SK-MEL-5 (cell line): ENCODE measurements at places on chromosomes 1 and 21. TPM values are rescaled to one million over a fixed set of nuclear protein-coding genes. Genes with fewer than 3 reads are reported as not detected.

GRCh38 chr1:54070171-54070837 lies 16.9 kb downstream of the TCEANC2 start:
- DNase-seq: peak; percentile 72

DNA sequence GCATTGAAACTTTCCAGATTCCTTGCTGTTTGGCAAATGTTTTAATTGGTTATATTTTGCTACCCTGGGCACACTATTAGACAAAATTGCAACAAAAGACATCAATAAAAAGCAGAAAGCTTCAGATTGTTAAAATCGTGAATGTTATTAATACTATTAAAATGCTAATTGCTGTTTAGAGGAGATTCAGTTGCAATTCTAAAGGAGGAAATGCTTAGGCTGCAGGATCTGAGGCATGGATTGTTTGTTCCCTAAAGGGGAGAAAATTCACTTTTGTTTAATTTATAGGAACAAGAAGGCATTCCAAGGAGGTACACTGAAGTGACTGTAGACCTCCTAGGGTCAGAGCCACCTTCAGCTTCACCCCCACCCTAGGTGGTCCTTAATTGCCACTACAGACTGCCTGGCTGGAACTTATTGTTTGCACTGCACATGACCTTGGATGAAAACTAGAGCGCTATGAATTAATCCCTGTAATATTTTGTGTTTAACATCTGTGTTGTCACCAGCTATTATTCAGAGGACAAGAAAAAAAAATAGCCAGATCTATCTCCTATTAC lies 1266.9 kb upstream of the ADGRL2 start:
- DNase-seq: no peak

GPR37L1 gene
- total RNA-seq: not detected in 2 replicates

- peak; percentile 79 for DNase-seq
Observed at GRCh38 chr1:110060034-110060661, 10.3 kb downstream of the ALX3 start.

DNA sequence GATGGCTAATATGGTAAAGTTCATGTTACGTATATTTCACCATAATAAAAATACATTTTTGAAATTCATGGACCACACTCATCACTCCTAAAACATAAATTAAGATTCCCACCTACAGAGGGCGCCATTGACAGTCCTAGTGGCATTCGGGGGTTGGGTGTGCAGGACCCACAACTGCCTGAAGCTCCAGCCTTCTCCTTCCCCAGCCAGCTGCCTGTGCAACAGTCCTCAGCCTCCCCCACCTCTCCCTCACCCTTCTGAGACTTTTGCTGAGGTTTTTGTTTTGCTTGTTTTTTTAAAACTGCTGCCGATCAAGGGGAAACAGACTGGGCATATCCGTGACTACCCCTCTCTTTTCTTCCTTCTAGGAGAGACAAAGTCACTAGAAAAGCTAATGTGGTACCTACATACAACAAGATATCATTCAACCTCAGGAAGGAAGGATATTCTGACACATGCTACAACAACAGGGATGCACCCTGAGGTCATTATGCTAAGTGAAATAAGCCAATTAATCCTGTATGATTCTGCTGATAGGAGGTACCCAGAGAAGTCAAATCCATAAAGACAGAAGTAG lies 9.2 kb upstream of the EVA1C start:
- DNase-seq: peak; percentile 81

DNA sequence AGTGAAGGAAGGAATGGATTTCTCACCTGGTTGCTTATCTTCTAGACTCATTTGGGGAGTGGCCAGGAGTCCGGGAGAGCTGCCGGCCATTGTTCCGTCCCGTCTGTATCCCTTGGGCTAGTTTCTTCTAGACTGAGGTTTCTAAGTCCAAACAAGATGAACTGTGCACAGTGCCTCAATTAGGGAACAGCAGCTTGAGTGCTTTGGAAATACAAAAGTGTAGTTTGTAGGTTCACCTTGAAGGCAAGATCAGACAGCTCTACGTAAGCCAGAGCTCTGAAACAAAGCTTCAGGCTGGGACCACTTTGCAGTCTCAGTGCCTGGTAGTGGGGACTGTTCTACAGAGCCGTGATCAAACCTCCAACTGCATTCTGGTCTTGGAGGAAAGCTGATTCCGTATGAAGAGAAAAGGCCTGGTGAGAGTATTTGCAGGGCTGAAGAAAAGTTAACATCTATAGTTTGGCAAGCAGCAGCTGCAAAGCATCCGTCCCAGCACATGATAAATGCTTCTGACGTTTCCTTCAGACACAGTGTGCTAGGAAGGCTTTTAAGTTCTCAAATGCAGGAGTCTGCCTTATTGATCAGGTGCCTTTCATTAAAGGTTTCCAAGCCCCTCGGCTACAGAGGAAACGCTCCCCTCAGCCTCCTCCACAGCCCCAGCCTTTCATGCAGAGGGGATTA lies 432.8 kb downstream of the KIF26B start:
- no peak for DNase-seq

- DNase-seq: peak; percentile 39
Observed at GRCh38 chr1:182889997-182890396, 50.9 kb downstream of the DHX9 start.

CRNN gene
- not detected in 2 replicates for total RNA-seq

DNA sequence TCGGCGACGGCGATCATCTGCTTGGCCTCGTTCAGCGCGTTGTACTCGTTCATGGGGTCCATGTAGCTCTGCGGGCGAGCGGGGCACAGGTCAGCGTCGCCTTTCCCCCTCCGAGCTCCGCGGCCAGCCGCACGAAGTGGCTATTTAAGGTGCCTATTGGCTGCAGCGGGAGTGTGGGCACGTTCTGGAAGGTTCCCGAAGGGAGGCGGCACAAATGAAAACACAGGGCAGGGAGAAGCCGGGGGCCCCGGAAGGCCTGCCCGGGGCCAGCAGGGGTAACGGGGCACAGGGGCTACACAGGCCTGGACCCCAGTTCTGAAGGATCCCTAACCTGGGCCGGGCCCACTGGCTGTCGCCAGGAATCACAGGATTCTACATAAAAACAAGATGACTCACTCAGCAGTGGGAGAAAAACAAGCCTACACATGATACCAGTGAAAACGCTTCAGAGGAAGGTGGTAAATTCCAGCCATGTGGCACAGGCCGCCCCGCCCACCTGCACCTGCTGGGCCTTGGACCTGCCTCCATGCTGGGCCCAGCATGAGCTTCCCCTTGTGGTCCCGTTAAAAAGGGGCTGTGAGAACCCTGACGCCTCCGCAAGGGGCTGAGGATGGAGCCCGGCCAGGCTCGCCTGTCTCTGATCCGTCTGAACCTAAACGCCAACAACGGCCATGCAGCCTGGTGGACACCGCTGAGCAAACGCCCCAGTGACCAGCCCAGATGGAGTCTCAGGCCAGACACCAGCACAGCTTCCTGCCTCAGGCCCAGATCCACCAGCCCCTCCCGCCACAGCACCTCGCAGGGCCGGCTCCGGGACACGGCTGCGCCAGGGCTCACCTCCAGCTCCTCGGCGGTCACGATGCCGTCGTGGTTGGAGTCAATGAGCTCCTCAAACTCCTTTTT lies 3.9 kb upstream of the TNFRSF4 start:
- no peak for DNase-seq

- no peak for DNase-seq
Observed at GRCh38 chr1:73516451-73516850, 681.5 kb downstream of the LRRIQ3 start.

- DNase-seq: no peak
Observed at GRCh38 chr21:38817371-38818324, 11.9 kb downstream of the ETS2 start.

DNA sequence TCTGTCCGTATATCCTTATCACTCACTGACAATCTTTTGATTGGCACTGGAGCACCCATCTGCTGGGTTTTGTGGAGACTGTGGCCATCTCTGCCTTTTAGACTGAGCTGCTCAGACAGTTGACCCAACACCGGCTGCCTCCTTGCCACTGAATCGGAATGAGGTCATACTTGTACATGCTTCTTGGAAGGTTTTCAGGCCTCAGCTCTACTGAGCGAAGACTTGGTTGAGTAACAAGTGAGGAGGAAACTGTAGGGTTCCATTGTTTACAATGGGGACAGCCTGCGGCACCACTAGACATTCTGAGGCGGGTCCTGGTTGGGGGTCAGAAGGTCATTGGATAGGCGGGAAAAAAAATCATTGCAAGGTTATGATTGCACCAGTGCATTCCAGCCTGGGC lies 320.3 kb downstream of the KIF26B start:
- DNase-seq: no peak

DNA sequence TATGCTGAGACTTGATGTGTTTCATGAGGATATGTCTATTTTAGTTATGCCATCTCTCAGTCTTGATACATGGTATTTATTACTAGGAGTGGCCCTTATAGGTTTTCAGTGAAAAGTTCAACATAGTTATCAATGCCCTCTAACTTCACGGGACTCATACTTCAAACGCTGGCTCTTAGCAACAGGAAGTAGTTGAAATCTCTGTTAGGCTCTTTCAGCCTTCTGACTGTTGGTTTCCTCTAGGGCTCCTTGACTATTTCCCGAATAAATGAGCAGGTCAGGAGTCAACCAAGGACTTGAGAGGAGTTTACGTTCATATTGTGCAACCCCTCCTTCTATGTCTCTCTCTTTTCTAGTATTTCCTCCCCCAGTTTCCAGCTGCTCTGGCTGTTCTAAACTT lies 141.8 kb downstream of the RGS7 start:
- no peak for DNase-seq

GRCh38 chr1:238458899-238459298 lies 568.2 kb upstream of the ZP4 start:
- DNase-seq: no peak

- no peak for DNase-seq
Observed at GRCh38 chr1:198118134-198118533, 38.7 kb upstream of the NEK7 start.

- peak; percentile 49 for DNase-seq
Observed at GRCh38 chr21:16280686-16281091, 550.9 kb downstream of the USP25 start.

GRCh38 chr21:34639250-34639649 lies 24.3 kb upstream of the RCAN1 start:
- no peak for DNase-seq

C1QTNF12 gene
- total RNA-seq: not detected in 2 replicates

- DNase-seq: no peak
Observed at GRCh38 chr1:210531475-210532222, 202.9 kb downstream of the HHAT start.

GRCh38 chr1:88275259-88275862 lies 408.7 kb upstream of the PKN2 start:
- DNase-seq: no peak

ALPL gene
- 0.29 and 0.50 TPM in 2 replicates for total RNA-seq

TDRD5 gene
- total RNA-seq: 0.05 and 0.21 TPM in 2 replicates

DNA sequence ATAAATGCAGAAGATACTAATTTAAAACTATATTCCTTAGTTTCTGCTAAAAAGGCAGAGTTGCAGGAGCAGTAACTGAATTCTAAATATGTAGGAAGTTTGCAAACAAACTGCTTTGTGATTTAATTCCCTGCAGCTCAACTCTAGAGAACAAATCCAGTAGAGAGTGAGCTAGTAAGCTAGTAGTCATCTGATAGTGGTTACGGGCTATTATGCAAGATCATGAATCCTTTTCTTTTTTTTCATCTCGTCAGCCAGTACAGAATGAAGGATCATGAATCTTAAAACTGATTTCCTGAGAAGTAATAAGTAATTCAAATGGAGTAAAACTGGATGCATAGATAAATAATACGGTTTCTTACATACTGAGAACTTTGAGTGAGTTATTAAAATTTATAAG lies 3.3 kb downstream of the DPH5 start:
- DNase-seq: peak; percentile 10

OR2T35 gene
- not detected in 2 replicates for total RNA-seq

GRCh38 chr1:239999170-239999569 lies 92.5 kb upstream of the FMN2 start:
- peak; percentile 16 for DNase-seq

UBXN10 gene
- 0.08 TPM in 1 of 2 replicates, not detected in the other for total RNA-seq

USH2A gene
- 0.67 and 0.79 TPM in 2 replicates for total RNA-seq

NEK7 gene
- total RNA-seq: 49.2 and 51.1 TPM in 2 replicates

DNA sequence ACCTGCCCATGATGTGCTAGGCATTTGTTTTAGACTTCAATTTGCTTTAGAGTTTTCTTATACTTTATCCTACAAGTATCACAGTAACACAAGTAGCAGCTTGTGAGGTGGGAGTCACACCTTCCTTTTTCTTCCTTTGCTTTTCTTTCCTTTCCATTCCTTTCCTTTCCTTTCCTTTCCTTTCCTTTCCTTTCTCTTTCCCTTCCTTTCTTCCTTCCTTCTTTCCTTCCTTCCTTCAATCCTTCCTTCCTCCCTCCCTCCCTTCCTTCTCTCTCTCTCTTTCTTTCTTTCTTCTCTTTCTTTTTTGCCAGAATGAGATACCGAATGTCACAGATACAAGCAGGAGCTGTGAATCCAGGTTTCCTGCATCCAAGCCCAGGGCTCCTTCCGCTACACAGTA lies 3.9 kb downstream of the DPT start:
- DNase-seq: no peak

FHAD1 gene
- 0.16 and 0.42 TPM in 2 replicates for total RNA-seq

GRCh38 chr1:158689875-158690274 lies 3.4 kb upstream of the SPTA1 start:
- DNase-seq: no peak

DNA sequence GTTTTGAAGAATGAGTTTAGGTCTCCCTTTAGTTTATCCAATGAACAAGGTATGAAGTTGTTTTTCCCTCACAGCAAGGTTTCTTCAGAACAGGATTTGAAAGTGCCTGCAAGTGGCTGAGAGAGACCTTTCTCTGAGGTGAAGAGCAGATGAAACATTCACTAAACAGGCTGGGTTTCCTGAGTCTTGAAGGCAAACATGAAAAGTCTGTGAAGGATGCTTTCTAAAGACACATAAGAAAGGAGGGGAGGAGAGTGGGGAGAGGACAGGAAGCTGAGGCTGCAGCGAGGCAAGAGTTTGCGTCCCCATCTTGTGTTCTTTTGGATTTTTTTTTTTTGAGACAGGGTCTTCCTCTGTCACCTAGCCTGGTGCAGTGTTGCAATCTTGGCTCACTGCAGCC lies 95.7 kb upstream of the SIM2 start:
- no peak for DNase-seq

DNA sequence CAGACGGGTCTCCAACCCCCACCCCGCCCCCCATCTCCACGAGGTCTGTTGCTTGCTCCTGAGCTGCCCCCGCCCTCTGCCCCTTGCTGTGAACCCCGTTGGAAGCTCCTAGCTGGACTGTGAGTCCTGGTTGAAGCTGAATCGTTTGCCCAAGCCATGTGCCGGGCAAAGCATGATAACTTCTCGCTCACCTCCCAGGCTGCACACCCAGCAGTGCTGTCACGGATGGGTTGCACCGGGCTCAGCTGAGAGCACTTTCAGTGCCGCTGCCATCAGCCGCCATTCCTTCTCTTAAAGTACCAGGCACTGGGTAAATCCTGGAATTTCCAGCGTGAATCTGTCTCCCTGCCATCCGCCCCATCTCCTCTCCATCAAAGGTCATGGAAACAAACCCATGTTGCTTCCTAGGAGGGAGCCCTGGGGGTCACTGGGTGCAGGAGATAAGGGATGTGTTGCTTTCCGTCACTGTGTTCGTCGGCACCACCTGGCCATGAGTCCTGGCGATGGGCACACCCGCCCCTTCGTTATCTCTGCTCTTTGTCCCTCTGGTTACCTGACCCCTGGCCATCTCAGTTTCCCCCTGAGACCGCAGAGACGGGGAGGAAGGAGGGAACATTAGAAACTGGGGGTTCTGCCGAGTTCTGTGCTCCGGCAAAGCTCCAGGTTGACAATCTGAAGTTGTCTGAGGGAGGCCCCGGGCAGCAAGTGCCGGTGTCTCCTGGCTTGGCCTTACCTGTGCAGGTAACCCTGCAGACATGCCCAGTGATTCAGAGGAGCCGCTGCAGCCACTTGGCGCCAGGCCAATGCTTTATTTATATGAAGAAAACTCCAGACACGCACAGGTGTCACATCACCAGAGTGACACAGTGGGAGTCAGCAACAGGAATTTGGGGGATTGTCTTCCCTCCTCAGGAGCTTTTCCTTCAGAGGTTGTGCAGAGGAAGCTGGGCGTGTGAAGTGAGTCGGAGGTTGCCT lies 2.7 kb downstream of the PDE9A start:
- no peak for DNase-seq
